ENCODE measurements at places on chromosomes 13 and 19. TPM values are rescaled to one million over a fixed set of nuclear protein-coding genes. Genes with fewer than 3 reads are reported as not detected.

- H3K27ac ChIP-seq, result no peak overlapping the region
- no peak overlapping the region for H3K4me3 ChIP-seq
- H3K4me1 ChIP-seq, result no peaks in the 10 kb centered on the region
- no peaks in the 10 kb centered on the region for H3K27me3 ChIP-seq
Observed at GRCh38 chr19:5356428-5356827, 15.8 kb upstream of the PTPRS start.

The CDADC1 gene
- 7.9 TPM for total RNA-seq

The LYL1 gene
- total RNA-seq, result not detected

- no peaks in the 10 kb centered on the region for H3K4me1 ChIP-seq
- peak overlapping the region; percentile 24 for H3K4me3 ChIP-seq
- H3K27me3 ChIP-seq, result no peaks in the 10 kb centered on the region
- H3K36me3 ChIP-seq, result peaks cover 4% of the 10 kb centered on the region
Observed at GRCh38 chr13:50085063-50085462, 69.8 kb downstream of the KCNRG start.

DNA sequence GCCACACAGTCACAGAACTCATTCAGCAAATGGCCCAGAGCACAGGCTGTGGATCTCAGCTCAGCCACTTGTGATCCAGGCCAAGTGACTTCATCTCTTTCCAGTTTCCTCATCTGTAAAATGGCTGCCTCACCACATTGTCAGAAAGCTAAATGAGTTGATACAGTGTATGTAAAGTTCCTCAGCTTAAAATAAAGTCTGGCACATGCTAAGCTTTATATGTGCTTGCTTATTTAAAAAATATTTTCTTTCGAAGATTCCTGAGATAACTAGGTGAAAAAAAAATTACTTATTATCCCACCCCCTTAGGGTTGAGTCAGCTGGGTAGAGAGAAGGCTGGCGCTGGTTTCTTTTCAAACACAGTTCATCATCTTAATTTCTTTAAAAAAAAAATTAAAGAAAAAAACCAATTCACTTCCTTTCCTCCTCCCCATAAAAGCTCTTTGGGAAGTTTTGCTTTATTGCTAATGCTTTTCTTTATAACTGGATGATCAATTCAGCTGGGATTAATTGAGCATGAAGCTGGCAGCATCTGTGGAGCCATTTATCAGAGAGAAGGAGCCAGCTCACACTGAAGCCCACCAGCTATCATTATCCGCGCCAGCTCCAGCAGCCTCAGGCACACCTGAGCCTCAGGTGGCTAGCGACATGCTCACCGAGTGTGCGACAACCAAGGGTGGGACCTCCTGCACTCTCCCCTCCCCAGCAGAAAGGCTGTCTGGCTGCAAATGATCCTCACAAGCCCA lies 354.9 kb downstream of the FOXO1 start:
- H3K4me3 ChIP-seq, result no peak overlapping the region
- H3K36me3 ChIP-seq, result no peaks in the 10 kb centered on the region
- DNase-seq, result no peak
